Activated CD4-positive, alpha-beta T cell treated with anti-CD3 and anti-CD28 coated beads, Interleukin-2, amount 50 U/mL, for 16 hours (primary cell): ENCODE measurements at places on chromosomes 2 and 18.

GRCh38 chr2:132415915-132416722 lies 486 bp upstream of the GPR39 start:
- no peak for DNase-seq

DNA sequence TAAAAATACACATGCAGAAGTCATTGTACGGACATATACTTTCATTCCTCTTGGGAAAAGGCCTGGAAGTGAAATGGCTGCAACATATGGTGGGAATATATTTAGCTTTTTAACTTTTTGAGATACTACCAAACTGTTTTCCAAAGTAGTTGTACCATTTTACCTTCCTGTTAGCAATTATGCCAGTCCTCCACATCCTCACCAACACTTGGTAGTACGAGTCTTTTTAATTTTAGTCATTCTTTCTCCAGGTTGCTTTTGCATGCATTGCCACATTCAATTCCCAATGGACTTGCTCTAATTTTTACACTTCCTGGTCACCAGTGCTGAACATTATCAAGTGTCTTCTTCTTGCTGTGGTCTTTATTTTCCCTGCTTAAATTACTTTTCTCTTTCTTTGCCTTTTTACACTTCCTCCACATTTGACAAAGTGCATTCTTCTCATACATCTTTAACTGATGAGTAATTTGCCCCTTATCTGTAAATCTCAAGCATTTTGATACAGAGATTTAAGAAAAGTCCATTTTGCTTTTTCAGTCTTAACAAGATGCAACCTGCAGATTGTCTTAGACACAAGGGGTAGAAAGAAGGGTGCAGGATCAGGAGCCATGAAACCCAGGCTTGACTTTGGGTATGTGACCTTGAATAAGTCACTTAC lies 14.5 kb downstream of the VIT start:
- no peak for DNase-seq

GRCh38 chr2:64626963-64627760 lies 26.6 kb downstream of the SERTAD2 start:
- DNase-seq = no peak

GRCh38 chr2:15588329-15588919 lies 3.2 kb upstream of the DDX1 start:
- peak; percentile 15 for DNase-seq

- DNase-seq = no peak
These were observed 3.2 kb upstream of the RNF149 start for GRCh38 chr2:101311696-101312017.

DNA sequence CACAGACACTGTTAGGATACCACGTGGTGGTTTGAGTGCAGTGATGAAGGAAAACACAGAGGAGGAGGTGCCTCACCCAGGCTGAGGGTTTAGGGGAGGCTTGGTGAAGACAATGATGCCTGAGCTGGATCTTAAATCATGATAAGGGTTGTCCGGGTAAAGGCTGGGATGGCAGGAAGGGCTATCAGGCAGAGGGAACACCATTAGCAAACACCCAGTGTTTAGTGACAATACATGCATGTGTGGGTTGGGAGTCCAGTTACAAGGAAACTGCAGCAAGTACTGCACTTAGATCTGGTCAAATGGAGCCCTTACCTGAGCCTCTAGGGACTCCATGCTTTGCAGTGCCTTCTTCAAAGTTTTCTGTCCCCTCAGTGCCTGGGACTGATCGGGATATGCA lies 79.8 kb upstream of the MBOAT2 start:
- no peak for DNase-seq
